ENCODE measurements at places on chromosomes 5 and 9.

GRCh38 chr5:112511920-112512319, 92.8 kb upstream of the EPB41L4A start:
- DNase-seq, result no peak

DNA sequence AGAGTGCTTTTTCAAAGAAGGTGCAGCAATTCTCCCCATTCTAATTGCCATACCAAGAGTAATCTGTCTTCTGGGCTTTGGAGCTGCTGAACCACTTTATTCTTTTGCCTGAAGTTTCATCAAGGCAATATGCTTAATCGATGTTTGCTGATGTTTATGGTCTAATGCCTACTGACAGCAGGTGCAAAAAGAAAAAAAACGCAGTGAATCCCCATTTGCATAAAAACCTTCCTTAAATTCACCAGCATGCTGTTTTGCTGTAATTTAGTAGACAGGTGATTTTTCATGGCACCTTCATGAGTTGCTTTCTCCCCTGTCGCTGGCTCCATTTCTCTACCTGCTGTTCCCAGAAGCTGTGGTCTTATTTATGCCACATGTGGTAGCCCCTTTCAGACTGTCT, 83.1 kb upstream of the MAST4 start:
- DNase-seq, result no peak

DNA sequence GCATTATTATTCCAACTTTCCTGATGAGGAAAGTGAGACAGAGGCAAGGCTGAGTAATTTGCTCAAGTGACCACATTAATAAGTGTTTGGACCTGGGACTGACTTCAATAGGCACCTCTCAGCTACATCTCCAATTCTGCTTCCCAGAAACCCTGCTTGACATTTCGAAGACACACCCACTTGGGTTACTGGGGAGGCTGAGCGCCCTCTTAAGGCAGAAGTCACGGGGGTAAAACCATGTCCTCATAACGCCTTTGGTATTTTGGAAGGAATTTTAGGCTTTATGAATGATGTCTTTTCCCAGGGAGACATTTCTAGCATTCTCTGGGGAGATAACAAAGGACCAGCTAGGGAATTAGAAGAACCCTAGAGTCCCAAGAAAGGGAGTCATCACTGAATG, 53.3 kb downstream of the TRPC7 start:
- DNase-seq, result no peak

- DNase-seq, result no peak
Observed at GRCh38 chr9:38393128-38393796, 760 bp downstream of the ALDH1B1 start.

GRCh38 chr5:26579712-26580111, 458.7 kb downstream of the CDH9 start:
- no peak for DNase-seq

DNA sequence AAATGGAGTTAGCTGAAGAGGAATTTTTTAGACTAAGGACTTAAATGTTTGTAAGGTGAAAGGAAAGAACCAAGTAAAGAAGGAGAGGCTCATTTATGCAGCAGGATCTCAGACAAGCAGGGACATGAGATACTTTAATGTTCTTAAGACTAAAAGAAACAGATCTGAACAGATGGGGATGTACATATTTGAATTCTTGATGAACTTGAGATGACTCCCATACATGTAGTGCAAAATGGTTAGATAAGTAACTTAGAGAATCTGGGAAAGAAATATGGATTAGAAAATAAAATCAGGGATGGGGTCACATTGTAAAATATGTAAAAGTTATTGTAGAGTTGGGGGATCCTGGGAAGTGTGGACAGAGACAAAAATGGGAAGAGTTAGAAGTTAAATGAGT, 27.1 kb upstream of the PSAT1 start:
- DNase-seq, result no peak

DNA sequence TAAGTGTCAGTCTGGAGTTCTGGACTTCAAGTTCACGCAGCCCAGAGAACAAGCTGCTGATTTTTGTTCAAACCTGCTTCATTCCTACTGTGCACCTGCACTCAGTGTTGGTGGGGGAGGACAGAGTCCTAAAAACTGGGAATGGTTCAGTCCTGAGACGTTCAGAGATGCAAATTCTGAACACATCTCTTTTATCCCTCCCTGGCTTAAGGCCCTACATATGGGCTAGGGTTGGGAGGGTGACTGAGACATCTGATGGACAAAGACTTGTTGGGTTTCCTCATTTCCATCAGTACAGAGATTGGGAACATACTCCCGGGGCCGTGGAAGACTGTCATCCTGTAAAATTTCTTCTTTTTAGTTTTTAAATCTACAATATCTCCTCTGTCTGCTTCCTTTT, 83.0 kb upstream of the TTC23L start:
- DNase-seq, result no peak

GRCh38 chr5:39076757-39077728, 2.8 kb upstream of the RICTOR start:
- DNase-seq, result no peak

GRCh38 chr9:115116421-115117284, 1.3 kb downstream of the TNC start:
- DNase-seq, result no peak

- no peak for DNase-seq
Observed at GRCh38 chr5:115713408-115713807, 87.6 kb upstream of the TMED7 start.

GRCh38 chr5:41683181-41683580, 172.8 kb upstream of the PLCXD3 start:
- DNase-seq, result no peak

GRCh38 chr5:88872971-88873370, 10.0 kb downstream of the MEF2C start:
- DNase-seq, result no peak

- DNase-seq, result no peak
Observed at GRCh38 chr5:10222326-10222725, 27.4 kb downstream of the ATPSCKMT start.

DNA sequence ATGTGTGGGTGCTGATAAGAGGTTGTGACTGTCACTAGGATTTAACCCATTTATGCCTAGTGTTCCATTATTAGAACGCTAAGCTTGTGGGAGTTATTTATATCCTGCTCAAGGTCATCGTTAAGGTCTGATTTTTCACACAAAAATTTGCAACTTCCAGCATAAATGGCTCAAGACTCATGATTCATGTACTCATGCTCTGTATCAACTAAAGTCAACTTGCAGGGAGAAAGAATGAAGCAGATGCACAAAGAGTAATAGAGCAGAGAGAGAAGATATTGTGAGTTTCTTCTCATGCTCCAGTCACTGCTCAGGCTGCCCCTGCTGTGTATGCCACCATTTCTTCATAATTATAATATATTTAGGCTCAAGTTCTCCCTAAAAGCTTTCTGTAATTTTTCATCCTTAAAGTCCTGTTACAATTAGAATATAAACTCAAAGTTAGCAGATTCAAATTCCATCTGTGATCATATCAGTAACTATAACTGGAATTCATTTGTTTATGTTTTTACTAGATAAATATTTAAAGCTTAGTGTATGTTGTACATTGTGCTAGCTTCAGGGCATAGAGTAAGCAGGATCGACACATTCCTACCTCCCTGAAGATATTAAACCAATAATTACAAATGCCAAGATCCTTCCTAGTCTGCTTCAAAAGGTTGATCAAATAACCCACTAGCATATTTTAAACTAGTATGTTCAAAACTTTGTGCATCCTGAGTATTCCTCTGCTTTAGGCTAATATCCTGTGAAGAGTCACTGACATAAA, 136.7 kb downstream of the NUDT12 start:
- DNase-seq, result no peak

DNA sequence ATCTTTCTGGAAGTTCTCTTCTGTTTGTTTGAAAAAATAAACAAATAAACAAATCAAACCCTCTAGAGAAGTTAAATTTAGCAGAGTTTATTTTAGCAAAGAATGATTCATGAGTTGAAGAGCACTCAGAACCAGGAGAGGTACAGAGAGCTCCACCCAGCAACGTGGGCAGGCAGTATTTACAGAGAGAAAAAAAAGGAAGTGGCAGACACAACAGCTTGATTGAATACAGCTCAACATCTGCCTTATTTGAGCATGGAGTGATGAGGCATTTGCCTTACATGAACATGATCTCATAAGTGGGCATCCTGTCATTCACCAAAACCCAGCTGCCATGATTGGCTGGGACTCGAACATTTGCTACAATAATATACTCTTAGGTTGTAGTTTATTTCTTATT, 381.6 kb upstream of the ADAMTS16 start:
- no peak for DNase-seq

- no peak for DNase-seq
Observed at GRCh38 chr5:141780952-141781781, 97.0 kb downstream of the PCDH1 start.

GRCh38 chr9:34994260-34994899, 4.8 kb downstream of the DNAJB5 start:
- no peak for DNase-seq

DNA sequence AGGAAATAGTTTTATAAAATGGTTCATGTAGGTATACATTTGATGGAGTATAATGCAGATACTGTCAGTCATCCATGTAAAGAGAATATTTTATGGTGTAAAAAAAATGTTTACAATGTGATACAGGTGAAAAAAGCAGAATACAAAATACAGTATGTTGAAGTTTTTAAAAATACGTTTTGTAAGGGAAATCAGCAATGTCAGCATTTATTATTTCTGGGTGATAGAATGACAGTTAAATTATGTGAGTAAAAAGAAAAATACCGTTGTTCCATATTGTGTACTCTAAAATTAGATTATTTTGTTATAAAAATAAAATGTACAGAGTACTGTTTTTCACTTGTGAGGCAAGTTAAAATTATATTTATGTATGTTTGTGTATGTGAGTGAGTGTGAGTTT, 69.0 kb downstream of the UBE2R2 start:
- DNase-seq, result no peak

- DNase-seq, result no peak
Observed at GRCh38 chr9:91488341-91488740, 64.7 kb upstream of the NFIL3 start.

DNA sequence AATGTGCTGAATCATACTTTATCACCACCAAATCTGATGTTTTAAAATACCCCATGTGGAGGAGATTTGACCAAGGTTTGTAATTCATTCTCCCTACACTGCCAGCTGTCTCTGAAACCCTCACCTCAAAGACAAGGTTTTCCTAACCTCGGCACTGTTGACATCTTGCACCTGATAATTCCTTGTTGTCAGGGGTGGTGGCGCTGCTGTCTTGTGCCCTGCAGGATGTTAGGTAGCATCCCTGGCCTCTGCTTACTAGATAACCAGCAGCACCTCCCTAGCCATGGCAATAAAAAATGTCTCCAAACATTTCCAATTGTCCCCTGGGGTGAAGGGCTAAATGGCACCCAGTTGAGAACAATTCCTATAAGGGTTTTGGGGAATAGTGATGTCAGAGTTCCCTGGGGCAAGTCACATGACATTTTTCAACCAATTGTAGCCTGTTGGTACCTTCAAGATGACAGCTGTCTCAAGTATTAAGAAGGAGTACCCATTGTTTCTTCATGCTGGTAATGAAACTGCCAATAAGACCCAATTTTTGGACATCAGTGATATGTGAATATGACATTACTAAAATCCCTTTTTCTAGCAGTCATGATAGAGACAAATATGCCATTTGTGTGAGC, 160.6 kb upstream of the PLCXD3 start:
- no peak for DNase-seq

DNA sequence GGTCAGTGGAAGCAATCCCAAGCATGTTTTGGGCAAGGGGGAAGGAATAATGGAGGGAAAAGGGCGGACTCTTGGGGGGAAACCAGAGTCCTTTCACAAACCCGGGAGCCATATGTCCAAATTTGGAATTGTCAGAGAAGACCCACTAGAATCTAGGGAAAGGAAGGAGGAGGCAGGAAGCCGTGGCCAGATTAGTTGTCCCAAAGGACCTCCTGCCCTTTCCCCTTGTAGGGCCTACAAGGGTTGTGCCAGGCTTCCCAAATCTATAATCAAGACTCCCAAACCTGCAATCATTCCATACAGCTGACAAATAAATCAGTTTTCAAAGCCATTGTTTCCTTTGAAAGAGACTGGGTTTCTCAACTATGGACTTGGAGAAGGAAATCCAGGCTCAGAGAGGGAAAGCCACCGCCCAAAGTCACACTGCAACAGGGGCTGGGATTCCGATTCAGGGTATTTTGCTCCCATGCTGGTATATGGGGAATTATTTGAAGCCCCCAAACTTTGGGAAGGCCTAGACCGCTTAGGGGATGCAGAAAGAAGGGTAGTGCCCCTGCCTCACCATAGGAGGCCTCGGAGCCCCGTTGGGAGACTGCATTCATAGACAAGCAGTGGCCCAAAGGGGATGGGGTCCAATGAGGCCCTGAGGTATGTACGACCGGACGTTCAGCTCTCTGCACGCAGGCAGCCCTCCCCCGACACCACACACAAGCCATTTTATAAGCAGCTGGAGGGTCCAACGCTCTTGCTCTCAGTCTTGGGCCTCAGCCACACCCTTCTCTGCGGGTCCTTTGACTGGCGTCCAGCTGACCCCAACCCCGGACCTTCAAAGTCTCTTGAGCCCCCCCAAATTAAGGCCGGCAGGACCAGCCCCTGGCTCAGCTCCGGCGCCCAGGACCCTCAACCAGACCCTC, 815 bp downstream of the ANXA6 start:
- no peak for DNase-seq

DNA sequence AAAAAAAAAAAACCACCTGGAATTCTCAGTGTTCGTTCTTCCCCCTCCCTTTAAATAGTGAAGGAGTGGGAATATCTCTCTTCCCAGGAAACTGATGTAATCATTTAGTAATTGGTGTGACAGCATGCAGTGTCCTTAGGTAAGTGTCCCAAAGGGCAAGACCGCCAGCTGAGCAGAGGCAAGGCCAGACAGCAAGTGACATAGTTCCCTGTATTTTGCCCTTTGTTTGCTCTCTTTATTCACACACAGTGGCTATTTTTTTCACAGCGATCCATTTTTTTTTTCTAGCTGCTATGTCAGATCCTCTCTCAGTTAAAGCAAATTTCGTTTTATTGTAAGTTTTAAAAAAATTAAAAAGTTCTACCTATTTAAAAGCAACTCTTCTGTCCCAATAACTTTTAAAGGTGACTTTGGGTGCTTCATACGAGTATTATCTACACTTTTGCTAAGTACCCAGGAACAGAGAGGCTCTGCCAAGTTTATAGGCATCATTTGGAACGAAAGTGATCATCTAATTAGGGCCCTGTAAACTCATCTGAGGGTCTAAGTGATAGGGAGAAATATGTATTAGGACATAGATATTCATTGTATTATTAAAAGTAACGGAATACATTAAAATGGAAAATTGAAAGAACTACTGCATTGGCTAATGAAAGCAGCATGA, 98.2 kb upstream of the ALDH1A1 start:
- no peak for DNase-seq

DNA sequence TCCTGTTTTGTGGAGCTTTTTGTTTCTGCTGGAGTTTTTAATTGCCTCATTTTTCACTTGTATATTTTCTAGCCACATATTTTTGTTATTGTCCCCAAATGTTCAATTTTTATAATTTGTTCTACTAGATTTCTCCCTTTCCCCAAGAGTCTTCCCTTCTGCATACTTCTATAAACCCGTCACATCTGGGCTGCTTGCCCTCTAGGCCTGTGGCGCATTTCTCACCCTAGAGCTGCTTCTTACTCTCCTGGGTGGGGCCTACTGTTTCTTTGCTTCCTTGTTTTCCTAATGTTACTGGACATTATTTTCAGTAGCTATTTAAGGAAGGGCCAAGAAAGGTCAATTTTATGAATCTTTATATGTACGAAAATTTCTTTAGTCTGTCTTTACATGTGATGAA, 51.5 kb downstream of the NXNL2 start:
- no peak for DNase-seq

Measured in stimulated activated CD4-positive, alpha-beta T cell treated with anti-CD3 and anti-CD28 coated beads, TNF-alpha, amount 100 ng/mL, for 48 hours (primary cell).